Activated CD4-positive, alpha-beta memory T cell treated with anti-CD3 and anti-CD28 coated beads for 36 hours (primary cell): ENCODE measurements at places on chromosomes 1 and 21. TPM values are rescaled to one million over a fixed set of nuclear protein-coding genes. Genes with fewer than 3 reads are reported as not detected.
A peak's percentile ranks its signal among the peaks of the same experiment; 100 is the strongest.

The TATDN3 gene
- total RNA-seq: 20.7 TPM

The TMEM240 gene
- total RNA-seq: not detected

The LRRC52 gene
- total RNA-seq: not detected

DNA sequence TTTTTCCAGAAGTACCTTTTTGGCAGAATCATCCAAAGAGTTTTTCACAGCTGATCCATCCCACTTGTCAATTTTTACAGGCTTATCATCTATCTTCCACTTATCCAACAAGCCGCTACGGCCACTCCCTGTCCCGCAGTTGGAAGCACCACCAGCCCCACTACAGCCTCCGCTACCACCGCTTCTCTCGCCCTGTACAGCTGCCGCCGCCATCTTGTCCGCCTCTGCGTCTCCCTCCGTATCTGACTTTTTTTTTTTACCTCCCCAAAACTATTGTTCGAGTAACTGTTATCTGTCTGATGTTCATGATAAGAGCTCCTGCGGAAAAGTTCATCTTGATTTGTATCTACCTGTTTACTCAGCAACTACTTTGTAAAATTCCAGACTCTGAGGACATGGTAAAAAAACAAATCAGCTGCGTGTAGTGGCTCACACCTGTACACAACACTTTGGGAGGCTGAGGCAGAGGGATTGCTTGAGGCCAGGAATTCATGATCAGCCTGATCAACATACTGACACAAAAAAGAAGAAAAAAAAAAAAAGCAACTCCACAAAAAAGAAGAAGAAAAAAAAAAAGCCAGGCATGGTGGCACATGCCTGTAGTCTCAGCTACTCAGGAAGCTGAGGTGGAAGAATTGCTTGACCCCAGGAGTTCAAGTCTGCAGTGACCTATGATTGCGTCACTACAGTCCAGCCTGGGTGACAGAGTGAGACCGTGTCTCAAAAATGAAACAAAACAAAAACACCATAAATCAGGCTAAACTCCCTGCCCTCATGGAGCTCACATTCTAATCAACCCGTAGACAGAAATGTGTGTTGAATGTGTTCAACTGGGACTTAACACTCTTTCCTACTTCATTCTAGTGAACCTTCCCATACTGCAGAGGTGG lies 8.0 kb upstream of the EYA3 start:
- H3K27me3 ChIP-seq: peaks cover 4% of the 10 kb centered on the region
- no peaks in the 10 kb centered on the region for H3K36me3 ChIP-seq
- no peak for DNase-seq
- peaks cover 3% of the 10 kb centered on the region for H3K4me1 ChIP-seq

DNA sequence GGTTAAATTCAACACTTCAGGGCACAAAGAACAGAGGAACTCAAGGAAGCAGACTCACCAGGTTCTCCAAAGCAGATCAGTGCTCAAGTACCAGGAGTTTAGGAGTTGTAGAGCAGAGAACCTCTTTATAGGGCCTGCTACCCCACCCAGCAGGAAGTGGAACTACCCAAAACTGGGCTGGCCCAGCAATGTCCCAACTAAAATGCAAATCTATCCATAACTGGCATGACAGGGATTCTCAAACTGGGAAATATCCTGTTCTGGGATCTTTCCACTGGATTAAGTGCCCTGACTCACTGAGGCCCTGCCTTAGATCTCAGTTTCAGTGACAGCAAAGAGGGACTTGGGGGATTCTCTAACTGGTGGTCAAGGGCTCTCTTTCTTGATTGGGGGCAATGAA lies at the start of gene SPRR2E:
SPRR2E (minus strand) TSS at position 101 of the 400 bp plus-strand sequence. CDS start 775 bp downstream, outside the sequence.
- H3K36me3 ChIP-seq: no peaks in the 10 kb centered on the region
- H3K27ac ChIP-seq: no peak within 1 kb of the TSS
- H3K4me1 ChIP-seq: no peaks in the 10 kb centered on the region
- no peak within 1 kb of the TSS for H3K4me3 ChIP-seq
- no peak for DNase-seq

DNA sequence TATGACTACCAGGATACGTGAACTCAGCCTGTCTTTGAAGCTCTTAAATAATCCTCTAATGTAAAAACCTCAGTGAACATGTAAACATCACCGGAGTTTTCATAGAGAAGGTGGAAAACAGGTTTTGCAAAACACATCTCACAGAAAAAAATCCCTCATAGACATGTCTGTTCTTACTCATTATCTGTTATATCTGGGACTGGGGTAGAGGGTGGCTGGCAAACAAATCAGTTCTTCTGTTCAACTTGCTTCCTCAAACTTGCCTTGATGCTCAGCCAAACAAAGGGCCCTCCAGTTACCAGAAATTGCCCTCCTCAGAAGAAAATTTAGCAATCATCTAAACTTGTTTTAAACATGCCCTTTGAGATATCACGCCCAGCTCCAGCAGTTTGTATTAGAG lies 66.1 kb upstream of the CXADR start:
- no peak overlapping the region for H3K27ac ChIP-seq
- no peak for DNase-seq
- H3K27me3 ChIP-seq: peaks cover 4% of the 10 kb centered on the region
- H3K4me1 ChIP-seq: no peaks in the 10 kb centered on the region

GRCh38 chr21:41973861-41974751 lies 20.3 kb upstream of the C2CD2 start:
- DNase-seq: peak; percentile 25
- no peaks in the 10 kb centered on the region for H3K27me3 ChIP-seq
- peaks cover 11% of the 10 kb centered on the region for H3K4me1 ChIP-seq

The IVL gene
- total RNA-seq: not detected

The NGF gene
- total RNA-seq: not detected

DNA sequence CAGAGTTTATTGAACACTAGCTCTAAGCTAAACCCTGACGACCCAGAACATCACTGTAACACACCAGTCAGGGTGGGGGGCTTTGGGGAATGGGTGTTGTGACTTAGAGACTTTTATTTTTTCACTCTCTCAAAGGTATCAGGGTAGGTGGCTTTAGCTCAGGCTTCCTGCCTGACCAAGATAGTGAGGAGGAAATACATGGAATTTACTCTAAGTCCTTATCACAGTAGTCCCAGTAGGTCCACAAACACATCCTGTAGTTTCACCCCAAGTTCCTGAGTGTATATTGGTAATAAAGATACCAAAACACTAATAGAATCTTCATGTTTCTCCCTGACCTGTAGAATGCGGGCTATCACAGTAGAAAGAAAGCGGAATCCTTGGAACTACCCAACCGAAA lies 15.1 kb downstream of the GJA5 start:
- H3K4me1 ChIP-seq: no peaks in the 10 kb centered on the region
- no peaks in the 10 kb centered on the region for H3K36me3 ChIP-seq
- no peak for DNase-seq
- H3K27ac ChIP-seq: no peak overlapping the region
- peaks cover 2% of the 10 kb centered on the region for H3K27me3 ChIP-seq
- H3K4me3 ChIP-seq: no peak overlapping the region

The CFAP57 gene
- 0.43 TPM for total RNA-seq

DNA sequence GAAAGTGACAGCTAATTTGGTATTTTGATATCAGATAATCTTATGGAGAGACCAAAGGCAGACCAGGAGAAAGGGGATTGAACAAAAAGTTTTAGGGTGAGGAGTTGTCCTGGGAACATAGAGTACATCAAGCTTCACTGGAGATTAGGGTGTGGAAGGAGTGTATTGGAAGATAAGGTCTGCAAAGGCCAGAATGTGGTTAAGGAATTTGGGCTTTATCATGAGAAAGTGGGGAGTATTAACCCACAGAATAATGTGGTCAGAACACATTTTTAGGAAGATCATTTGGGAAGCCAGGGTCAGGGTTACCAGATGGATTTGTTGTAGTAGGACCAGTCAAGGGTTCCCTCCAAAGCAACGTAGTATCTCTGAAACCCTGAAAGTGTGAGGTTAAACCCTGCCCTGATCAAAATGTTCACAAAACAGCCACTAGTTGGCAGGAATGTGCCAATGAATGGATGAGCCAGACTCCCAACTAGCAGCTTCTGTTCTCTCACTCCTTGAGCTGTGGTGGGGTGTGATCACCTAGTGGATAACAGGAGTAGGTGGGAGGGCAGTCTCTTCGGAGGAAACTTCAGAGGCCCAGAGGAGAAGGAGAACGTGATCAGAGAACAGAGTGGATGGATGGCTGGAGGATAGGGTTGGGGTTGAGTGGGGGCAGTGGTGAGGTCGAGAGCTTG lies 35.8 kb downstream of the SLC2A1 start:
- DNase-seq: peak; percentile 76
- H3K27ac ChIP-seq: peak overlapping the region; percentile 97
- H3K36me3 ChIP-seq: peaks cover 19% of the 10 kb centered on the region
- H3K4me1 ChIP-seq: peaks cover 22% of the 10 kb centered on the region

DNA sequence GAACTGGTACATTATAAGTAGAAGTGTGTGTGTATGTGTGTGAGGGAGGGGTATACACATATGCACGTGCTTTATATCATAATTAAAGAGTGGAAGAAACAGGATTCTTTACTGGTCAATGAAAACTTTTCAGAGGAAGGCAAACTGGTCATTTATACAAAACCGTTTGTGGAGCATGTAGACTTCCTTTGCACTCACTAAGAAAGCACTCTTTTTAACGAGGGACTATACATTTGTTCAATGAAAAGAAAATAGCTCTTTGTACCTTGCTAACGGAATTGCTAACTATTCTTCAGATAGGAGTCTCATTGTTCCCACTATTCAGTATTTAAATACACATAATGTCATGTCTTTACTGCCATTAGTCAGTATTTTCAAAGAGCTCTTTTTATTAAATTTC lies 219.3 kb downstream of the ST6GALNAC3 start:
- no peak for DNase-seq
- H3K27me3 ChIP-seq: no peaks in the 10 kb centered on the region
- no peak overlapping the region for H3K4me3 ChIP-seq
- no peaks in the 10 kb centered on the region for H3K36me3 ChIP-seq
- H3K27ac ChIP-seq: peak overlapping the region; percentile 23
